ENCODE measurements at places on chromosomes 7 and 10.

DNA sequence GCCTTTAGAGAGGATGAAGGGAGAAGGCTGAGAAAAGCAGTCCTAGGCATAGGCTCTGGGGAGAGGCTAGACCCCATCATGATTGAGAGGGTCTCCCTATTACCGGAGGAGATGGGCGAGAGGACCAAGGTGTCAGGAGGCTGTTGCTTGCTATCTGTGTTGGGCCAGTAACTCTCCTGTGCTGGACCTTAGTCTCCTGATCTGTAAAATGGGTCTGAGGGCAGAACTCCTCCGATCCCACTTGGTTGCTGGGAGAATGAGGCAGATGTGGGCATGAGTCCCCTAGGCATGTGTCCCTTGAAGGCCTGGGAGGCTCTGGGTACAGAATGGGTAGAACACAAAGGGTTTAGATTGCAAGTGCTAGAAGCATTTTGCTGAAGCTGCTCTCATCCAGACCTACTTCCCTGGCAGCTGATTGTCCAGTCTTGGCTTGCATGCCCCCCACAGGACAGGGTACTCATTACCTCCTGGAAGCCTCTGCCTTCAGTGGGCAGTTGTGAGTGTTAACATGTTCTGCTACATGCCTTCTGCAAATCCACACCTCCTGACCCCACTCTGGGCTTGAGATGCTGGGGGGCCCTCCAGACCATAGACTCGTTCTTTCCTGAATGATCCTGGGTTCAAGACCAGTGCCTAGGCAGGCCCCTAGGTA is 4.4 kb downstream of the ZMIZ1 start:
- no peak for DNase-seq

- DNase-seq: no peak
Observed at GRCh38 chr7:80087771-80088170, 46.9 kb upstream of the GNAI1 start.

DNA sequence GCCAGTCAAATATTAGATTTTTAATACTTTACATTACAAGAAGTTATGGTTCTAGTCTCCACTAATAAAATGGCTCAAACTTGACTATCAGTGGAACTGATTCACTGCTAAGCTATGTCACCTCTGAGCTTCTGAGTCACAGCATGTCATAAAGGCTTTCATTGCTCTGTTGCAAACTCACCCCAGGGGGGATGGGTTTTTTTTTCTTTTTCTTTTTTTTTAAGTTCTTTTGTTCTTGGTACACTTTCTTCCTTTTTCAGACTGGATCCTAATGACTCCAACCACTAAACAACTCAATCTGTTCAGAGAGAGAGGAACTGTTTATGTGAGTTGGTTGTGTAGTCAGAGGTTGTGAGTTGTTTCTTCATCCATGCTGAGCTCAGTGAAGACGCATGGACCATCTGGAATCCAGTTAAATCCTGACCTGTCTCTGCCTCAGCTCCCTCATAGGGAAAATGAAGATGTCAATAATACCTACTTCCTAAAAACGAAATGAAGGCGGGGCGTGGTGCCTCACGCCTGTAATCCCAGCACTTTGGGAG is 11.0 kb downstream of the MYOF start:
- DNase-seq: no peak

DNA sequence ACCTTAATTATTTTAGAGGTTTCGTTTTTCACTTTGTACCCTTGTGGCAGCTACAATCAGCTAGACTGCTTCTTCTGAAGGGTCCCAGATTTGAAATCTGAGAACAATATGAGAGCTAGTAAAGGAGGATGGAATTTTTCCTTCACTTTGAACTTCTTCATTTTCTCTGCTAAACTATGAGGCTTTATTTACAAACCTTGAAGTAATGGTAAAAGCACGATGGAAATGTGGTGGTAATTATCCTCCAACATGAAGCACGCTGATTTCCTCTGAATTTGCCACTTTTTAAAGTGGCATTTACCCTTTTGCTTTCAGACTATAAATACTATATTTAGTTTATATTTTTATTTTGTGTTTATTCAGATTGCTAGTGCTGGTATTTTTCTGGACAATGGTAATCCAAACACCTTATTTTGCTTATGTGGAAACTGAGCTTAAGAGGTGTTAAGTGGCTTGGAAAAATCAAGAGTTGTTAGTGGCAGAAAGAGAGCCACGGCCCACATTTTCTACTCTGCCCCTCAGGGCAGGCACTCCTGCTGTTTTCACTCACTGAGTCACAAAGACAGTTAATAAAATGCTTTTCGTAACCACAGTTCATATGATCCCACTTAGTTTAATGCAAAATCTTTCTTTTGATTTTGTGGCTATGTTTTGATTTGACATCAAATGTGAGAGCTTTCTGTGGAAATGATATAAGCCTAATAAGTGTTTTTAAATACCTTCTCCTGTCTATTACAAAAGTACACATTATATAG is 2.7 kb downstream of the SSMEM1 start:
- no peak for DNase-seq

GRCh38 chr10:23412223-23412622 is 26.7 kb upstream of the OTUD1 start:
- DNase-seq: no peak

GRCh38 chr10:101157756-101158458 is 26.8 kb downstream of the TLX1 start:
- no peak for DNase-seq

DNA sequence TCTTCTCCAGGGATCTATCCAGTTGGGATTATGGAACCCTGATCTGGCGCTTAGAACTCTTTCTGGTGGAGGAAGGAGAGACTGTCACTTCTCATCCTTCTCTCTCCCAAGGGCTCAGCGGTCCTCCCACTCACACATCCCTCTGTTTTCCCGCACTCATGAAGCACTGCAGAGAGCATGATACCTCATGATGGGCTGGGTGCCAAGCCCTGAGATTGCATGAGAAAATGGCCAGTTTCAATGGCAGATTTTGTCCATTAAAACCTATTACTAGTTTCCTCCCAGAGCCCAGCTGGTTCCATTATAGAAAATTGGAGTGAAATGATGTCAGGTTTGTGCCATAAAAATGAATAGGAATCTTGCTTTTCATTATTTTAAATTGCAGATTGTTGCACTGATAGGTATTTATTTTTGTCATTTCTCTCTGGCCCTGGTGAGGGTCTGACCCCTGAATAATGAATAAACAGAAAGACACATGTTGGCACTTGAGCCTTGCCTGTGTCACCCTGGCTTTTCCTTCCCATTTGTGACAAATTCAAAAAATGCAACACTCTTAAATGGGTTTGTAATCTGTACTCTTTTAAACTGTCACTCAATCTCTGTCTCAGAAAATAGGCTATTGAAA is 1151.1 kb downstream of the TYW1 start:
- no peak for DNase-seq

GRCh38 chr7:142808461-142808801 is 37.7 kb downstream of the PRSS2 start:
- DNase-seq: no peak

DNA sequence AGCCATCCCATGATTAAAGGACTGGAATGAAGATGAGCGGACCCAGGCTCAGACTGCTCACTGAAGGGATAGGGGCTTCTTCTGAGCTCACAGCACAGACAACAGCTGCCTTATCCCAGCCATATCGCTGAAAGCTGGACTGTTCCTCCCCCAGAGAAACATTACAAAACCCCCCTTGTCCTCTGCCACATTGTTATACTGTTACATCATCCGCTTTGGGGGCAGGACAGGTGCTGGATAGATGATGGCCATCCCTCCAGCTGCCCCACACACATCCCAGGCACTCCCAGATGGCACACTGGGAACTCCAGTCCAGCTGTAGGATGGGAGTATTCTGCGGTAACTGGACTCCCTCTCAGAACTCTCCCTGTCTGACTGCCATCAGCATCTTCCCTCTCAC is 58.7 kb upstream of the BTRC start:
- DNase-seq: no peak

DNA sequence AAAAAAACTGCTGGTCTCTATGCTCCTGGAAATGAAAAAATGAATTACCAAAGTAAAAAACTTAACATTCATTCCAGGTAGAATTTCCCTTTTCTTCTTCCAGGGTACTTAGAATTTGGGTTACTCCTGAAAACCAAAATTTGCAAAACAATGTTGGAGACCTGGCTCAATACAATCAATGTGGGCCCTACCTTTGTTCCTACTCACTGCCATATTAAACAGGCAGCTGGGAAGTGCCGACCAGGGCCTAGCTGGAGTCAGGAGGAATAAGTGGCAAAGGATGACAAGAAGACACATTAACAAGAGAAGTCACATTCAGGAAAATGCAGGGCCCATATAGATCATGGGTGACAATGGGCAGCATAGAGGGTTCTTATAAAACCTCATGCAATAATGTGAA is 6.4 kb upstream of the AGK start:
- no peak for DNase-seq

DNA sequence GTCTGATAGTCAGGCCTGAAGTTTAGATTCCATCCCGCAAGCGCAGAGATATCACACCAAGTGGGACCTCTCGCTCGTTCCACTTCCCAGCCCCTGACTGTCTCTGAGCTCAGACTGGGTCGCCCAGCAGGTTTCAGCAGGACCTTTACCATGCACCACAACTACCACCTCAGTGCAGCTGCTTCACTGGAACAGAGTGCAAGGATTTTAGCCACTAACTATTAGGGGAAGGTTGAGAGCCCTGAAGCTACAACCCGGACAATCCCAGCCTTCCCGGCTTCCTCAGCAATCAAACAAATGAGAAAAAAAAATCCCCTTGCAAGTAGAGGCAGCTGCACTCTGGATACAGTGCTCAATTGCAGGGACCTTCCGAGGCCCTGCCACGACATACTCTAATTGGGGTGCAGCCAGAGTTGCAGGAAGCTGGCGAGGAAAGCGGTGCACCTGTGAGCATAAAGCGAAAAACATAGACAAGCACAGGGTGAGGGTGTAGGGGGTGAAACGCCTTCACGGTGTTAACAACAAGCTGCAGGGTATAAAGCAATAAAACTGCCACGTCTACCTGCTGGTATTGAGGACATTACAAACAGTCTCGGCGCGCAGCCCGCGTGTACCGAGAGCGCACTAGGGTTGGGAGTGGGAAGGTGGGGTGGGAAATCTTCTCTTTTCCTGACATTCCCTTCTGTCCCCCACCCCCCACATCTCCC is 2.6 kb upstream of the DLX6 start:
- DNase-seq: no peak

DNA sequence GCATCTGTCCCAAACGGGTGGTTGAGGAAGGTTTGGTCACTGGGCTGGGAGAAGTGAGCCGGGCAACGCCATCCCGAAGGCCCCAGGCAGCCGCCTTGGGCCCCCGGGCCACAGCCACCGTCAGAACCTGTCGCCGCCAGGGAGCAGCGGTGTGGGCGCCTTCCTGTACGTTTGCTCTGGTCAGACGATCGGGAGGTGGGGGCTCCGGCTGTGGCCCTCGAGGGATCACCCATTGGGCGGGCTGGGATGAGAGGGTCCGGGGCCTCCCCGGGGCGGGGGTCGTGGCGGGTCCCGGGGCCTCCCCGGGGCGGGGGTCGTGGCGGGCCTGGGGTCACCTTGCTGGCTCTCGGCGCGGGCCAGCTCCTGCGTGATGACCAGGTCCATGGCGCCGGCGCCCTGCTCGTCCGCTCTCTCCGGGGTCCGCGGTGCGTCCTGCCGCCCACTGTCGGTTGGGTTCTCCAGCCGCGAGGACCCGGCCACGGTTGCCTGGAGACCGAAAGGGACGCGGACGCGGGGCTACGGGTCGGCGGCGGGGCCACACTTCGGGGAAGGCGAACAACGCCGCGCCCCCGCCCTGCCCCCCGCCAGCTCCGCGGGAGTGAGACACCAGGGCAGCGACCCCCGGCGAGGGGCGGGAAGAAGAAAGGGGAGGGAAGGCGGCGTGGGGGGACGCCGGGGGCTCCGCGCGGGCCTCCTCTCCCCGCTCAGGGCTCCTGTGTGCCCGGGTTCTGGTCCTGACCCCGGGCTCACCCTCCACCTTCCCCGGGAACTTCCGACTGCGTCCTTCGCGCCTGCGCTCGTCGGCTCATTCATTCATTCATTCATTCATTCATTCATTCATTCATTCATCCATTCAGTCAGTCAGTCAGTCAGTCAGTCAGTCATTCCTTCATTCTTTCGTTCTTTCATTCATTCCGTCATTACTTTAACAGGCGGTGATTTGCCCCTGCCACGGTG is at the start of gene CFAP46:
Gene CFAP46 (minus strand): TSS at position 470 of the 957 bp plus-strand sequence. CDS start 86 bp downstream, at position 384.
- DNase-seq: no peak

DNA sequence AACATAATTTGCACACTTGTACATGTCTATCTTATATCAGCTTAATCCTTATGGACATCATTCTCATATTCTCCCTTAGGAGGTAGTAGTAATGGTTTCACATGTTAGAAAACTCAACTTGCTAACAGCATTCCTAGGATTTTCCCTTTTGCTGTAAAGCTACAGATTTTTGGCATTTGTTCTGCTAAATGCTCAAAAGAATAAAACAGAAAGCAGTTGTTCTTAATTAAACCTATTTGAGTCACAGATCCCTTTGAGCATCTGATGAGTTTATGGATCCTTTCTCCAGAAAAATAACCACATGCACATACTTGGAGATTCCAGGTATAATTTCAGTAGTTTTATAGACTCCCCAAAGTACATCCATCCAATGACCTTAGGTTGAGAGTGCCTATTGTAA is 122.9 kb upstream of the BET1 start:
- DNase-seq: no peak

- no peak for DNase-seq
Observed at GRCh38 chr7:54880326-54880989, 121.4 kb upstream of the SEC61G start.

- no peak for DNase-seq
Observed at GRCh38 chr10:87804939-87805569, 13.0 kb downstream of the ATAD1 start.

- DNase-seq: no peak
Observed at GRCh38 chr10:17989908-17990767, 38.4 kb downstream of the SLC39A12 start.

DNA sequence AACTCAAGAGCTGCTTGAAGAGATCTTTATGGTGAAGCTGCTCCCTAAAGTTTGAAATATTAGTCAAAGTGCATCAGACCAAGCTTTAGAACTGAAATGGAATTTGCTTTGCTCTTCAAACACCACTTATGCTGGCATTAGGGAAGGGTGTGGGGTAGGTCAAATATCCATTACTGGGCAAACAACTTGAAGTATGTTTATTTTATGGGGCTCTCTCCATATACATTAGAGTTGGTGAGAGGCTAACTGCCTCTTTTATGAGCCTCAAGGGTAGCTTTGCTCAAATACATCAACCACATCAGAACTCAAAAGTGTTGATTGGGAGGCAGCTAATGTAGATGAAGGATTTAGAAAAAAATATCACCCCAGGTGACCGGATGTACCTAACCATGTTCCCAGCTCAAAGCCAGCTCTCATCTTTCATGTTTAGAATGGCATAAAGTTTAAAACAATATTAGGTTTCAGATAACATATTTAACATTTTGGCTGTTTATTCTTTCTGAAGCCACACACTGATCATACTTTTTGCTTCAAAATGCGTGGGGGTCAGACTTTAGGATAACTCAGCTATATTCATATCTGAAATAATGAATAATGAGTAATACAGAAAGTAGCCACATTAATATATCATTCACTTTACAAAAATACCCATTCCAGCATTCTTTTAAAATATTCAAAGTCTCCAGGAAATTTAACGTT is 318.6 kb downstream of the PTEN start:
- DNase-seq: no peak

Data from KG1 (cell line).